ENCODE measurements at places on chromosomes 1 and 21.

GRCh38 chr1:200405264-200405663 is 4.6 kb downstream of the ZNF281 start:
- no peak for DNase-seq

- DNase-seq: no peak
These were observed 814 bp downstream of the PAQR7 start for GRCh38 chr1:25874635-25875153.

DNA sequence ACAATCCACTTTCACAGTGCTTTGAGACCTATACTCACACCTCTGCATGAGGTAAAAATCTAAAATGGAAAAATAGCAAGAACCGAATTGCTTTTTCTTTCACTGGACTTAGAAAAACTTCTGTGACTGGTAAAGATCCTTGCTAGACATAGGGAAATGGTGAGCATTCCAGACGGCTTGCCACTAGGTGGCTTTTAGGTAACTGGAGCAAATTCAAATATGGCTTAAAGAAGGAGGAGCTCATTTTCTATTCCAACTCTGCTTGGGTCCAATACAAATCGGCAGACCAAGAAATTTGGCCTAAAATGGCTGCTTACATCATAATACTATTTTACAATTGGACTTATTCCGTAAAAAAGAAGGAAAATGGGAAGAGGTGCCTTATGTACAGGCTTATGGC is 977.9 kb downstream of the ADGRL2 start:
- DNase-seq: no peak

DNA sequence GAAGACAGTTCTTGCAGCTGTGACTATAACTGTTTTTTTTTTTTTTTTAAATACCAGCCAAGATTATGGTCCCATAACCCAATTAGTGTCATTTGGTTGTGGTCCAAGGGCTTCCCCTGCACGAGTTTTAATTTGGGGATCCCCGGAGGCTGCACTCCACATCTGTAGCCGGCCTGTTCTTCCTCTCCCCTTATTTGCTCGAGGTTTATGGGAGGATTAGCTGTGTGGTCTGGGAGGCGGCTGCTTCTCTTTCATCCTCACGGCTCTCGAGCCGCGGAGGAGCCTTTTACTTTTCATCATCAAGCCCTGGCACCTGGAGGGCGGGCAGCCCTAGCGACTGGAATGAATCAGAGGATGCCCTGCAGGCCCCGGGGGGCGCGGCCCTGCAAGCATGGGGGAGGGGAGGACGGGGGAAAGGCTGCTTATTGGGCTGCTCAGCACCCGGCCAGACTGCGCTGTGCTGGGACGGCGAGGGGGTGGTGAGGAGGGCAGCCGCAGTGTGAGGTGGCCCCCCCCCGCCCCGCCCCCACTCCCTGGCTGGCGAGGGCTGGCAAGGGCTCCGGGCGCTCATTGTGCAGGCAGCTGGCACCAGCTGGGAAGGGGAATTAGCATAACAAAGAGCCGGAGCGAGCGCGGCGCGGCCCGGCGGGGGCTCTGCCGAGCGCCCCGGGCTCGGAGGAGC is 18.5 kb downstream of the SERTAD4 start:
- peak; percentile 45 for DNase-seq

DNA sequence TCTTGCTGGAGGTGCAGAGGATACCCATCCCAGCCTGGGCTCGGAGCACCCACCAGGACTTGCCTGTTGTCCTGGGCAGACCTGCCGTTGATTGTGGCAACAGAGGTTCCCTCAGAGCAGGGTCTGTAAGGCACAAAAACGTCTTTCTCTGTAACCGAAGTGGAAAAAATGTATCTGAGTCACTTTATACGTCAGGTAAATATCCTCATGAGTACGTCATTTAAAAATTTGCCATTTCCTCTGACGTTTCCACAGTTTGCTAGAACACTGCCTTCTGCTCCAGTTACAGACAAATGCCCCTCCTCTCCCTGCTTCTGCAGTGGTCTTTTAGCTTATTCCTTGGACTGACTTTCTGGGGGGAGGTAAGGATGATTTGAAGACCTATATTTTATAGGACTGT is 326.8 kb downstream of the HHAT start:
- no peak for DNase-seq

- no peak for DNase-seq
These were observed 187.3 kb downstream of the VAV3 start for GRCh38 chr1:107777664-107778047.

DNA sequence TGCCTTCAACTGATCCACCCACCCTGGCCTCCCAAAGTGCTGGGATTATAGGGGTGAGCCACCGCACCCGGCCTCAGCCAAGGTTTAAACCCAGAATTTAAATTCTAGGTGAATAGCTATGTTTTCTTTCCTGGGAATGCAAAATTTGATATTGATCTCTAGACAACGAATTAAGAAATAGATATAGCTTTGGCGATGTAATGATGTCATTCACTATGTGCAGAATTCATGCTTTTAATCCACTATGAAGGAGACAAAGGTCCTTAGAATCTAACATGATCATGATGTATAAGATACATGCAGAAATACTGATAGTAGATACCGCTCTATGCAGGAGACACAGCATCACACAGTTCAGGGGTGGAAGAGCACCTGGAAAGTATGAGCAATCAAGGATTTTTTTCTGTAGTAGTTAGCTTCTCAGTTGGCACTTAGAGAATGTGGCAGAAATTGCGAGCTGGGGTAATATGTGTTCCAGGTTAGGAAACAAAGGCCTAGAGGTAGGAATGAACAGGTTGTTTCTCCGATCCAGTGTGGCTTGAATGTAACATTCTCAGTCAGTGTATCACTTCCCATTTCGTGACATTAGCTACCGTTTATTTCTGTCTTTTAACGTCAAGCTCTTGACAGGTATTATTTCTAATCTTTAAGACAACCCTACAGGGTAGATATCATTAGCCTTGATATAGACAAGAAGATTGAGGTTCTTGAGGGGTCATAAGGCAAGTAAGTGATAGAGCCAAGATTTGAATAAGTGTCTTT is 3.0 kb upstream of the CEP350 start:
- no peak for DNase-seq

- no peak for DNase-seq
These were observed 294.5 kb upstream of the NRIP1 start for GRCh38 chr21:15359251-15359650.

GRCh38 chr1:61124078-61124477 is 41.7 kb downstream of the NFIA start:
- no peak for DNase-seq

- no peak for DNase-seq
These were observed 47.6 kb downstream of the ATP6V1G3 start for GRCh38 chr1:198492872-198493271.

DNA sequence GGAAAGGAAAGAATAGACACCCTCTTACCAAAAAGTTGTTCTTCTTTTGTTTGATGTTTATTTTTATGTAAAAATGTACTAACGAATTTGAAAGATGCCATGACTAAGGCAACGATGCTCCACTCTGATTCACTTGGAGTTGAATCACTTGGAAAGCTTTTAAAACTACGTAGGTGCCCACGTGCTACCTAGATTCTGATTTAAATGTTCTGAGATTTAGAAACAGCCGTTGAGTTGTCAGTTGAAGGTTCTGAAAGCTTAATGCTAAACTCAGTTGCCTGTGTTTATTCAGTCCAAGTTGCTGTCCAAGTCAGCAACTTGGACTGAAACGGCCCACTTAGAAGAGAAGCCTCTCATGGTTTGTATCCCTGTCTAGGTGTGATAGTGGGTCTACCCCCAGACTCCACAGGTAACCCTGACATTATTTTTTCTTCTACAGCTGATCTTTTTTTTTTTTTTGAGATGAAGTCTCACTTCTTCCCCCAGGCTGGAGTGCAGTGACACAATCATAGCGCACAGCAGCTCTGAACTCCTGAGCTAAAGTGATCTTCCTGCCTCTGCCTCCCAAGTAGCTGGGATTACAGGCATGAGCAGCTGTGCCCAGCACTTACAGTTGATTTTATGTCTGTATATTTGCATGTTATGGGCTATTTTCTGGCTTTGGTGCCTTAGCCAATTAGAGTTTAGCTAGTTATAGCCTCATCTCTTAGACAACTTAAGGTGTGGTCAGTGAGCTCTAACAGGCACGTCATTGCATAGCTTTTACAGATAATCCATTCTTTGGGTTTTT is 1.4 kb upstream of the VAMP4 start:
- DNase-seq: no peak
